Skin of body (tissue), 3 donors: ENCODE measurements at places on chromosomes 12 and 14.

GRCh38 chr12:14618983-14619382, 51.3 kb upstream of the PLBD1 start:
- DNase-seq: no peak

DNA sequence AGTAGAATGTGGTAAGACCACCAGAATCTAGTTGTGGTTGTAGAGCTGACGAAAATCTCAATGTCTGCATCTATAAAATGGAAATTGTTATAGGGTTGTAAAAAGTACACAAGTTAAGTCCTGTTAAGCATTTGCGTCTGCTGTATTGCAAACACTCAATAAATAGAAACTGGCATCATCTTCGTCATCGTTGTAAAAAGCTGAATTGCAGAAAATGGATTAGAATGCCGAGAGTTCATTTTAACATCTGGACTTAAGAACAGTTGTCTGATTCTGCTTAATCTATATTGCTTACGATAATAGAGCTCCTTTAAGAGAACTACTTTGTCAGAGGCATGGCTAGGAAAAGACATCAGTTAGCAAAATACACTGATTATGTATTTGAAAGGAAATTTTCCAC, 33.2 kb downstream of the KCNMB4 start:
- DNase-seq: peak; percentile 27

- DNase-seq: no peak
Observed at GRCh38 chr14:91115986-91116770, 2.3 kb downstream of the DGLUCY start.

GRCh38 chr12:64392221-64392620, 1.7 kb upstream of the C12orf56 start:
- no peak for DNase-seq

- DNase-seq: peak; percentile 12
Observed at GRCh38 chr12:12443431-12443878, 86.6 kb downstream of the BORCS5 start.

- DNase-seq: no peak
Observed at GRCh38 chr14:103772078-103772712, 56.6 kb downstream of the ZFYVE21 start.

GRCh38 chr12:112979041-112979680, 842 bp downstream of the OAS2 start:
- no peak for DNase-seq

- no peak for DNase-seq
Observed at GRCh38 chr12:61161961-61162360, 1098.2 kb upstream of the USP15 start.

DNA sequence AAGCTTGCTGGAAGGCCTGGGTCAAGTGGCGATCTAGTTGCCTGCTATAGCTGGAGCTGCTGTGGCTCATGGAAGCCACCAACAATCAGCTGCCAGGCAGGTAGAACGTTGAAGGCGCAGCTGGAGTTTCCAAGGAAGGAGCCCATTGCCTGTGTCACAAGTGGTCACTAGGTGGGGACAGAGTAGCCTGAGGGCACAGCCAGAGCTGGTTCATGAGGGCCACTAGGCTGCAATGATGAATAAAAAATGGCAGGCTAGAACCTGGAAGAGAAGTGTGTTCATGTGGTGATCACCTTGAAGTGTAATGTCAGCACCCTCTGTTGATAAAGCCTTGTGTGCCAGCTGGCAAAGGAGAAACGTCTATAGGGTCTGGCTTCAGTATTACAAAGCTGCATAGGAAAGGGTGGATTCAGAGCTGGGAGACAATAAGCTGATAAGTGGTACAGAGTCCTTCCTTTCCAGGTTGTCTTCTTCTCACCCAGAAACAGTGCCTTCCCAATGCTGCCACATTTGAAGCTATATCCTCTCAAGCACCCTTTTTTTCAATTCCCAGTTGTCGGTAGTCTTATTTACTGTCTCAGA, 165.8 kb downstream of the EMP1 start:
- DNase-seq: no peak

DNA sequence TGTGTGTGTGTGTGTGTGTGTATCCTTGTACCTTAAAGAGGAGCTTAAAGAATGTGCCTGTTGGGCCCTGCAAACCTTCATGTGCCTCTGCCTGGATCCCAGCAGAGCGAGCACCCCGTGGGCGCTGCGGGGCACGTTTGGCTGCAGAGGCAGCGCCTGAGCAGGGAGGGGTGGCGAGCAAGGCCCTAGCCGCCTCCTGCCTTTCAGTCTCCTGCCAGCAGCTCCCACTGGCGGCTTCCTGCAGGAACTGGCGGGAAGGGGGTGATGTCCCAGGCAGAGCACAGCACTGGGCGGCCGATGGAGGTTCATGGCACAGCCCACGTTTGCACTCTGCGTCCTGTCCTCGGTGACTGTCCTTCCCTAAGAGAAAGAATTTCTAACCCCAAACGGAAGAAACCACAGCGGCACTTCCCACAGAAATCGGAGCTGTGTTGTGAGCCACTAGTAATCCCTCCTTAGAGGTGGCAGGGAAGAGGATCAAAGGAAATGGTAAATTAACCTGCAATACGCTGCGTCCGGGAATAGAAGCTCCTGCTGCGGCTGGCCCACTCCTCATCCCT, 19.8 kb downstream of the ZBTB42 start:
- peak; percentile 25 for DNase-seq

DNA sequence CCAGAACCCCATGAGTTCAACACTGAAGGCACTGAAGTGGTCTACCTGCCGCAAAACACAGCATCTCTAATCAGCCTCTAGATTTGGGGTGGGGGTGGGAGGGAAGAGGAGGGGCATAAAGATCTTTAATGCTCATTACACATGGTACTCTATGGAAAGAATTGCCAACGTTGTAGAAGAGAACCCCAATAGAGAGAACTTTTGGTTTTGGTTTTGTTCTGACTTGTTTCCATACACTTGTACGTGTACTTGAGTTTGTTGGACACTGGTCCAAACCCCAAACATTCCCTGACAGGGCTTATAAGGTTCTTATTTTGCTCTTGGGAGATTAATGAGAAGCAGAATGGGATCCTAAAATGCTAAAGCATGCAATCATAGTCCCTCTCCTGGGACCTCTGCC, 31.0 kb downstream of the GNPTAB start:
- DNase-seq: no peak

GRCh38 chr12:121159467-121160307, 27.0 kb downstream of the P2RX7 start:
- DNase-seq: no peak

DNA sequence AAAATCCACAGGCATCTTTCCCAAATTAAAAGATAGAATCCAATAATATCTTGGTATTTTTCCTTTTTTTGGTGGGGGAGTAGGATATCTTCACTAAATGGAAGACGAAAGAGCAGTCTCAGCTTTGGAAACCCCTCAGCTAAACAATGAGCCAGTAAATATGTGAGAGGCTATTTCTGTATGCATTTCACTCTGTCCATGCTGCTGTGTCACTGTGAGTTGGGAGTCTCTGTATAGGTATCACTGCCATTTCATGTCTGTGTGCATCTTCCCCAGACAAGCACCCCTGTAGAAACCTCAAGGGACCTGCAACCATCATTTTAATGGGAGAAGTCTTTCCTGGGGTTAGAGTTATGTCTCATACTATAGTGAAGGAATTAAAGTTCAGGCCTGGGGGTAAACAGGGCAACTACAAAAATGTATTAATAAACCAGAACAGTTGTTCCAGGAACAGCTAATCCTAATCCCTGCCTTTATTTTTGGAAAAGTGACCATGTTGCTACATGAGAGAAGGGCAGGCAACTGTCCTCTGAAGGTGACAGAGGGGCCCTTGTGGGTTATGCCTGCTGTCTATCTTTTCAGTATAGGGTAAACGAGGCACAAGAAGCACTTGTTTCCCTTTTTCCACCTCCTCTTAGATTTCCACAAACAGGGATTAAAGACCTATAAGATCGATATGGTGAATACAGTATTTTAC, 11.3 kb upstream of the STAC3 start:
- DNase-seq: no peak

GRCh38 chr14:68451696-68452373, 341.0 kb downstream of the ZFP36L1 start:
- DNase-seq: peak; percentile 69

GRCh38 chr14:104970231-104971068, 7.7 kb downstream of the AHNAK2 start:
- peak; percentile 73 for DNase-seq

DNA sequence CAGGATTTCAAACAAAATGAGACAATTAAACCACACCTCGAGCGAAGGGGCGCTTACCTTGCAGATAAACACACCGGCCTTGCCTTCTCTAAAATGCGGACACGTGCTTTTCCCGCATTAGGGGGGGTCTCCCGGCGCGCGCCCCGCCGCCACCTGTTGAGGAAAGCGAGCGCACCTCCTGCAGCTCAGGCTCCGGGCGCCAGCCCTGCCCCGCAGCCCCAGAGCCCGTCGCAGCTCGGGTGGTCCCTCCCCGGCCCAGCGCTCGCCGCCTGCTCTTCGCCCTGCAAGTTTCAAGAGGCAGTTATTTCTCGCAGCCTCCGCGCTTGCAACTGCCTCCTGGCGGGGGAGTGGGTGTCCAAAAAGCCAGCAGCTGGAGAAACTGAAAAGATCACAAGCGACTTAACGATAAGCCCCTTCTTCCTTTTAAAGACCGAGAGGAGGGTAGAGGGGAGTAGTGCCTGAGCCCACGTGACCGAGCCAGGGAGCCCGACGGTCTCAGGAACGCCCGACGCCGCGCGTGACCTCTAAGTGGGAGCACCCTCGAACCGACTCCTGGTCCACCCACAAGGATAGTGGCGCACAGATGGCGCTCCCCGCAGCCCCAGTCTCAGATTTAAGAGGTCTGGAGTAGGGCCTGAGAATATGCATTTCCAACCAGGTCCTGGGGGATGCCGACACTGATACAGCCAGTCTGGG, at the start of gene ESR2:
Gene ESR2, minus strand, starts transcription at position 396 of the 696 bp plus-strand sequence. CDS start 11,386 bp downstream, outside the sequence.
- DNase-seq: no peak

GRCh38 chr12:109753959-109754358, 40.3 kb downstream of the FAM222A start:
- DNase-seq: no peak

- no peak for DNase-seq
Observed at GRCh38 chr14:34398024-34398423, 64.0 kb downstream of the SPTSSA start.

DNA sequence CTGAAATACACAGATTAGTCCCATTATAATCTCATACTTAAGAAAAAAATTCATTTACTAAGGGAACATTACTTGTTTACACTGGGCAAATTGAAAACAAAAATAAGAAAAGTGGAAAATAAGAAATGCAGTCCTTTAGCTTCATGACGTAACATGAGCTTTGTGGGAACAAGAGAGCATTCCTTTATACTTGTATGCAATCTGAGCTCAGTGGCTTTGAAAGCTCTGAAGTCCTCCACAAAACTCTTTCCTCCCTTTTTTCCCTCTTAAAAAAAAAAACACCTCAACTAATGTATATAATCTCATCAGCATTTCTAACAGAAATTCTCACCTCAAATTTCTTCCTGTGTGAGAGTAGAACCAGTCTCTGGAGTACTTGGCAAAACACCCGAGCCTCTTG, 76.9 kb upstream of the OTX2 start:
- DNase-seq: no peak

DNA sequence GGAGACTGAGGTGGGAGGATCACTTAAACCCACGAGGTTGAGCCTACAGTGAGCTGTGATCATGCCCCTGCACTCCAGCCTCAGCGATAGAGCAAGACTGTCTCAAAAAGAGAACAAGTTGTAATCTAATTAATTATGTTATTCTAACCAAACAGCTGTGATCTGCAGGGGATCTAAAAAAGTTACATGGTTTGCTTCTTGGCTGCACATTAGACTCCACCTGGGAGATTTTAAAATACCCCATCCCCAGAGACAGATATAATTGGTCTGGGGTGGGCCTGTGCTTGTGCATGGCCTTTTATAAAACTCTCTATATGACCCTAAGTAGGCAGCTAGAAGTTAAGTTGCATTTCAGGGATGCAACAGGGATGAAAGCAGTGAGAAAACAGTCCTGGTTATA, 76.7 kb downstream of the SCAF11 start:
- DNase-seq: no peak

DNA sequence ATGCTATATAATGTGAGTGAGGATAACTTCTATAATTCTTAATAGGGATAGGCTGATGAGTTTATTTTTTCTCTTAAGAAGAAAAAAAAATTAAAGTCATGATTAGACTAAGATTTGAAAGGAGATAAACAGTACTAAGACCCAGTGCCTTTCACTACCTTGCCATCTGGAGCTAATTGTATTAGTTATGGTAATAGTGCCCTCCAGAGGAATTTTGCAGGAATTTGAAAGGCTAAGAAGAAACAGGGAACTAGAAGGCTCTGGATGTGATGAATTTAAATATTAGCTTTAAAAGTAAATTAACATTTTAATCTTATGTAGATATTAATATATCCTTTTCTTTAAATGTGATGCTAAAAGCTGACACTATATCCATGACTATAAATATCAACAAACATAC, 36.6 kb upstream of the PIK3C2G start:
- peak; percentile 14 for DNase-seq

DNA sequence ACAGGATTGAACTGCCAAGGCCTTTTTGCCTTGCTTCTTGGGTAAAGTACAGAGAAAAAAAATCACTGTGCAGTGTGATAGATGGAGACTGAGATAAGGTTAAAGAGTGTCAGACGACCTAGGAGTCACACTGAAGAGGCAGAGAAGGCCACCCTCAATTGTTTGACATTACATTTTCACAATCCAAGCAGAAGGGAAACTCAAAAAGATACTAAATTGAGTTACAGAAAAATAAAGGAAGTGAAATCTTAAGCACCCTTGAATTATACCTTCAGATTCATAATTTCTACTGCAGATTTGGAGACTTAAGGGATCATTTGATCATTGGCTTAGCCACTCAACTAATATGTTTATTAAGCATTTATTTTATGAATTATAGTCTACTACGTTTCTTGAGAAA, 97.1 kb downstream of the MYF5 start:
- no peak for DNase-seq
